ENCODE measurements at places on chromosomes 3 and 15. TPM values are rescaled to one million over a fixed set of nuclear protein-coding genes. Genes with fewer than 3 reads are reported as not detected.
A peak's percentile ranks its signal among the peaks of the same experiment; 100 is the strongest.

MESP2 gene
- 0.54 TPM for total RNA-seq

GP9 gene
- not detected for total RNA-seq

HAPLN3 gene
- total RNA-seq = 6.6 TPM

DNA sequence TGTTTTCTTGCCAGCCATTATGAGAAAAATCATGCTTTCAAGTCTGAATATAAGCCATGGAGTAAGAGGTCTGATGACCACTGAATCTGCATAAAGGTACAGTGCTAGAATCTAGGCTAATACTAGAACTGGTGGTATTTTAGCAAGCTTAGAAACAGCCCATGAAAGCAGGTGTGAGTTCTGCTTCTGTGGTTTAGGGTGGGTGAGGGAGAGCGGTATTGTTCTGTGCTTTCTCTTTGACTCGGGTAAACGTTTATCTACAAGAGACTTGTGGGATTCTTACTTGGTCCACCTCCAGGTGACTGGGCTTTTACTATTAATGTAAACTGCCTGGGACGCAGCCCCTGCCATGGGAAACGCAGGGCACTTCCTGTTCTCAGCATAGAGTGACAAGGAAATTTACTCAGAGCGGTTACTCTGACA is 55.2 kb downstream of the PGPEP1L start:
- DNase-seq = no peak

DNA sequence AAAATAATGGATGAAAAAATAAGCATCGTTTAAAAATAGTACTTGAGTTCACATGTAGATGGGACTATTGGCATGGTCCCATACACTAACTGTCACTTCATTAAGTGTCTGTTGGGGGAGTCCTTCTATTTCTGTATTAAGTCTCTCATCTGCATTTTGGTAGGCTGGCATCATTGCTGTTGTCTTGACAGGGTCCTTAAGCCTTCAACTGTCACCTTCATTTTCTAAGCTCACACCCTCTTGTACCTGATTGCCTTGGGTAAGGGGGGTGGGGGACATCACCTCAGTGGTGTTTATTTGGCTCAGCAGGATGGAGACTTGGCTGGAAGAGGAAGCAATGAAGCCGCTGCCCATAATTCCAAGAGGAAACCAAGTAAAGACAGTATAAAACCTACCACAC is 202.0 kb upstream of the VEPH1 start:
- DNase-seq = no peak

GRCh38 chr3:71805199-71805598 is 20.3 kb upstream of the PROK2 start:
- DNase-seq = no peak

DNA sequence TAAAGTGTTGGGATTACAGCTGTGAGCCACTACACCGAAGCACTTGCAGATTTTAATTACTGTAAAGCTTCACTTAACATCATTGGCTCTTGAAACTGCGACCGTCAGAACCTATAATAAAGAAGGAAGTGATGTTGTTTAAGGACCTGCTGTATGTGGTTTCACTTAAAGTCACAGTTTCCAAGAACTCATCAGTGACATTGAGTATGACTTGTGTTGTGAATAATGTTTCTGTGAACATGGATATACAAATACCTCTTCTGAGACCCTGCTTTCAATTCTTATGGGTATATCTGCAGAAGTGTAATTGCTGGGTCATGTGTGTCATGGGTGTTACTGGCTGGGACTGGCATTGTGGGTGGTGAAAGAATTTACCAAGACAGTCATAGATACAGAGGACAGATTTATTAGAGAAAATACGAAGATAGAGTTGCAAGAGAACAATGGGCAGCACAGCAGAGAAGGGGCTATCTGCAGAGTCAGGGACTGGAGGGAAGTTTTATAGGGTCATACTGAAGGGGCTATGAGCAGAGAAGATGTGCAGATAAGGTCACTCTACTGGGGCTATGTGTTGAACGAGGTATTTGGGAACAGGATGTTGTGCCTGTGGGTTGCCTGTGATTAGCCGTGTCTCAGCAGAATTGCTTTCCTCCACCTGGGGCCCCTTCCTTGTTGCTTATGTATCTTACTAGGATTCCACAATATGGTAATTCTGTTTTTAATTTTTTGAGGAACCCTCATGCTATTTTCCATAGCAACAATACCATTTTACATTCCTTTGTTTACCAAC is 4.5 kb downstream of the NDUFB5 start:
- DNase-seq = no peak

DNA sequence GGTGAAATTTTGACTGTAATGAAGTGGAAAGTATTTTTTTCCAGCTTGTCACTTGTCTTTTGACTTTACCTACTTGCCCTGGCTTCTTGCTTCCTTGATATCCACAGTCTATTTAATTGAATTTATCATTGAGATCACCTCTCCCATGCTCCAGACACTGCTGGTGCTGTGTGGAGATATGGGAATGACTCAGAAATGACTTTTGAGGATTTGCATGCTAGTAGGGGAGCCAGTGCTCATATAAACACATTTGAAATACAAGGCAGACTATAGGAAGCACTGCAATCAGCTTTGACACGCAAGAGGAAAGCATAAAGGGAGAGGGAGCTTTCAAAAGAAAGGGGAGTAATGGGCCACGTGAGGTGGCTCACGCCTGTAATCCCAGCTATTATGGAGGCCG is 7.3 kb upstream of the TRPM1 start:
- peak; percentile 41 for DNase-seq

DNA sequence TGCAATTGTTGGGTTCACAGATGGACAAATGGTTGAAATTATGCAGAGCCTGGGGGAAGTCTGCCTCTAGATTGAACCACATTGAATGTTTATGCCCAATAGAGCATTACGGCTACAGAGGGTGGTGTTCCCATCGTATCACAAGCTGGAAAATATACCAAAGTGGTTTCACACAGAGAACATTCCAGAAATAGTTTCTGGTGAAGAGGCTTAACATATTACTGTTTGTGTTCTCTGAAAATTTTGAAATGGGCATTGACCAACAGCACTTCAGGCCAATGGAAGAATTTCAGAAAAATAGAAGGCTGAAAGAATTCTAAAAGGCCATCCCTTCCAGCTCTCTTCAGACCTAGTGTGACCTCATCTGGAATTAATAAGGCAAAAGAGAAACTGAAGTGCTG is 203.9 kb downstream of the NEK10 start:
- no peak for DNase-seq

DNA sequence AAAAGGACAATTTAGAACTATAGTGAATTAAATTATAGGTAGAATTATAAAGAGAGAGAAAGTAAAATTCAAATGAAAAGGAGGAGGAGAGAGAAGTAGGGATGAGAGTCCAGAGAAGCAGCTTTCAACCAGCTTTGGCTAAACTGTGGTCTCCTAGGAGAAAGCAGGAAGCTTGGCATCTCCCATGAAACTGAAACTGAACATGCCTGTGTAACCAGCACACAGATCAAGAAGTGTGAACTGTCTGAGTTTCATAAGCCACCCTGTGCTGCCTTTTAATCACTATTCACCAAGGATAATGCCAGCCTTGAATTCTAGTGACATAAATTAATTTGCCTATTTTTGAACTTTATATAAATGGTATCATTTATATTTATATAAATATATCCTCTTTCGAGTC is 128.5 kb downstream of the MYRIP start:
- DNase-seq = no peak
